ENCODE measurements at places on chromosomes 6 and 20.

DNA sequence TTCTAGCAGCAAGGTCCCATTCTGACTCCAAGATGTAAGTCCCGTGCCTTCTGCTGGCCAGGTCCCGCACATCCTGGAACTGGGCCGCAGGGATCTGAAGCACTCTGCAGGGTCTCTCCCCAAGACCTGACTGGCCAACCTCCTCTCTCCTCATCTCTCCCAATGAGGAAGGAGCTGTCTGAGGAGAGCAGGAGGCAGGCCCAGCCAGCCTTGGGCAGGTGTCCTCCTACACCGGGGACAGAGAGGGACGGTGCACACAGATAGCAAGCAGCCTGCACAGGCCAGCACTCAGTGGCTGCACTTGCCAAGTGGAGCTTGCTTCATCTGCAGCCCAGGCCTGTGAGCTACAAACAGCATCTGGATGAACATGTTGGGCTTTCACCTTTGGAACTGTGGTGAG lies 76.8 kb upstream of the CD93 start:
- DNase-seq: no peak

- DNase-seq: no peak
Observed at GRCh38 chr6:139939189-139939979, 564.9 kb upstream of the CITED2 start.

GRCh38 chr6:14276667-14277404 lies 159.3 kb downstream of the CD83 start:
- DNase-seq: no peak

- no peak for DNase-seq
Observed at GRCh38 chr6:79648328-79648727, 17.2 kb downstream of the SH3BGRL2 start.

- DNase-seq: peak; percentile 81
Observed at GRCh38 chr20:57223648-57224489, 42.6 kb downstream of the BMP7 start.

- DNase-seq: no peak
Observed at GRCh38 chr20:48527771-48528170, 300.0 kb downstream of the PREX1 start.

DNA sequence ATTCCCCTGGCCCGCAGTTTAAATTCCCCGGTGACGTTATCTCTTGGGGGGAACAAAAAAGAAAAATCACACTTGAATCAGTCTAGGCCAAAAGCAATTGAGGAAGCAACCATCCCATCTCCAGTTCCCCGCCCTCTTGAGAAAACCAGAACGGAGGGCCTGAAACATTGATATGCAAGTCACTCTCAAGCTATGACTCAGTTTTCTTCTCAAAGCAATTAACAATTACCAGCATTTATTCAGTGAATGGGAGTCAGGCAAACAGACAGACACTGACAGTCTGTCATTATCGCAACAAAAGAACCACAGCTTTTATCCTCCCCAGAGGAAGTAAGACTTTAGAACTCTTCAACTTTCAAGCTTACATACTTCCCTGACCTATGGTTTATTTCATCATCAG lies 100.9 kb downstream of the OPRM1 start:
- DNase-seq: no peak

DNA sequence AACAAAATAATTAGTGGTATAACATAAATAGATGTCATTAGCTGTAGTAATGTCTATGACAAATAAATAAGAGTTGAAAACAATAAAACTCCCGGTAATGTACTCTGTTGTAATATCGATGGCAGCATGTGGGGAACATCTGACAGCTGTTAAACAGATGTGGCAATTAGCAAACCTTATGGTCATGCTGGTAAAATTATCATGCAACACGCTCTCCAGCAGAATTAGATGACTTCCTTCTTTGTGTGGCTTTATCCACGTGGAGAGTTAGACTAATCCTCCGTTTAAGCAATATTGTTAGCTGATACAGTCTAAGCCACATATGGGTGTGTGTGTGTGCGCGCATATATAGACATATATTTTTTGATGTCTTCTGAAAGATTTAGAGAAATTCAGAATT lies 77.7 kb upstream of the ZFP64 start:
- peak; percentile 86 for DNase-seq

GRCh38 chr6:108656836-108657235 lies 96.1 kb downstream of the FOXO3 start:
- DNase-seq: no peak

DNA sequence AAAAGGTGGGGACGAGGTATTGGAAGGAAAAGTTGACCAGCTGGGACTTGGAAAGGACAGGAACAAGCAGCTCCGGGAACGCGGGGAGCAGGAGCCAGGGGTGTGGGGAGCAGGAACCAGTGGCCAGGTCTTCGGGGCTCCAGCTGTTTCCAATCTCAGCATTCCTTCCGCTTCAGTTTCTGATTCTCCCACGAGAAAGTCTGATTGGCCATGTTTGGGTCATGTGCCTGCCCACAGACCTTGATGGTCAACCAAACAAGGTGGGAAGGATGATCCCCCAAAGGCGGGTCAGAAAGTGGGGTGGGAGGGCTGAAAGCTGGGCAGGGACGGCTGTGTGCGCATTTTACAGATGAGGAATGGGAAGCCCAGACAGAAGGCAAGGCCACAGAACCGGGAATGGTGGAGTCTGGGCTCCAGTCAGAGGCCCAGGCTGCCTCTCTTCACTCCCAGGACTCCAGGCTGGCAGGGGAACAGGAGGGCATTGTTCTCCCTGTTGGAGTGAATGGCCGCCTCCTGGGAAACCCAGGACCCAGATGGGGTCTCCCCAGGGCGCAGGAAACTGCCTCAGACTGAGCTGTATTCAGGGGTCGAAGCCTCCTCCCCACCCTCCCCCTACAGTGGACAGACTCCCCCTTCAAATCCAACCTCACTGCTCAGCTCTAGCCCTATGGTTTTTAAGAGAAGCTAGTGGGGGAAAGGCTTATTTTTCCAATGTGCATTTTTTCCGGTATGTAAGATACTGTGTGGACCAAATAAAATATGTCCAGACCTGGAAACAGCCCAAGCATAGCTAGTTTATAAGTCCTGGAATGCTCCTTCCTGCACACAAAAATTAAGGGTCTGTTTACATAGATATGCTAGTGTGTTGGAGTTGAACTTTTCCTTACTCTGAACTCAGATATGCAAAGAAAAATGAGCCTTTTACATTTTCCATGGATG lies 12.2 kb upstream of the PTGIS start:
- peak; percentile 82 for DNase-seq

DNA sequence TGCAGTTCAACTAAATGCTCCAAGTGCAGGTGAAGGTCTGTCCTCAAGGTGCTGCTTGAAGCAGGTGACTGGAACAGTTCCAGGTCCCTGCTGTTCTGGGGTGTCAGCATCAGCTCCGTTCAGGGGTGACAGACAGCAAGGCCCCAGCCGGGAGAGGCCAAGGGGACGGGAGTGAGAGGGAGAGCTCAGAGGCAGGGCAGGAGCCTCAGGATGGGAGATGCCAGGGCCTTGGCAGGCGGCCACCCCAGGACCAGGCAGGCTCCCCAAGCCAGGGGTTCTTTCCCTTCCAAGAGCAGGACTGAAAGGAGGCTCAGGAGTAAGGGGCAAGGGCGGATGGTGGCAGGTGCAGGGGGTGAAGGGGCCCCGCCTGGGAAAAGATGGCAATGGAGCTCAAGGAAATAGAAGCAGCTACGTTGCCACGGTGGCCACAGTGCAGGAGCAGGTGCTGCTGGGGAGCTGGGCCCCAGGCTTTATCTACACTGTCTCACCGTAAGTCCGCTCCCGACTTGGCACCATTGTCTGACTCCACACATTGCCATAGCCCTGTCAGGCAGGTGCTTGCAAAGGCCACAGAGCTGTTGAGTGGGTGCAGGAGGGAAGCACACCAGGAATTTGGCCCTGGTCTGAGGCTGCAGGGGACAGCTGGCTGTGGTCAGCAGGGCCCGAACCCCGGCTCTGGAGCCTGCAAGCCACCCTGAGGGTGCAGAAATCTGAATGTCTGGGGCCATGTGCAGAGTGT lies 43.1 kb downstream of the ERMARD start:
- no peak for DNase-seq

DNA sequence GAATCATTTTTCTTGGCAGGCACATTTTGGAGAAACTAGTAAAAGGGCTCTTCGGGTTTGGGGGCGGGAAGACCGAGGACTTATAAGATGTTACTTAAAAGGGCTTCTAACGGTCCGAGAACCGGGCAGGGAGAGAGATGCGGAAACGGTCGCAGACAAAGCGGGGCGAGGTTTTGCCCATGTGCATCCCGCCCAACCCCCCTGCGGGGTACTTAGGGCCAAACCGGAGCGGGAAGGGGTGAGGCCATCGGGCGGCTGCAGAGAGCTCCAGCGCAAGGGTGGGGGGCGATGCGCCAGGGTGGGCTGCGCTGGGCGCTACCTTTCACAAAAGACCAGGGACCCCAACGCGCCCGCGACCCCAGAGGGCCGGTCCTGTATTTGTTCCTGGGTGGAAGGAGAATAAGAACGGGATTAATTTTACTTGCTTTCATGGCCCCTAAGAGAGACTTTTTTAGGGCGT lies 616 bp downstream of the TUBB start:
- peak; percentile 83 for DNase-seq

DNA sequence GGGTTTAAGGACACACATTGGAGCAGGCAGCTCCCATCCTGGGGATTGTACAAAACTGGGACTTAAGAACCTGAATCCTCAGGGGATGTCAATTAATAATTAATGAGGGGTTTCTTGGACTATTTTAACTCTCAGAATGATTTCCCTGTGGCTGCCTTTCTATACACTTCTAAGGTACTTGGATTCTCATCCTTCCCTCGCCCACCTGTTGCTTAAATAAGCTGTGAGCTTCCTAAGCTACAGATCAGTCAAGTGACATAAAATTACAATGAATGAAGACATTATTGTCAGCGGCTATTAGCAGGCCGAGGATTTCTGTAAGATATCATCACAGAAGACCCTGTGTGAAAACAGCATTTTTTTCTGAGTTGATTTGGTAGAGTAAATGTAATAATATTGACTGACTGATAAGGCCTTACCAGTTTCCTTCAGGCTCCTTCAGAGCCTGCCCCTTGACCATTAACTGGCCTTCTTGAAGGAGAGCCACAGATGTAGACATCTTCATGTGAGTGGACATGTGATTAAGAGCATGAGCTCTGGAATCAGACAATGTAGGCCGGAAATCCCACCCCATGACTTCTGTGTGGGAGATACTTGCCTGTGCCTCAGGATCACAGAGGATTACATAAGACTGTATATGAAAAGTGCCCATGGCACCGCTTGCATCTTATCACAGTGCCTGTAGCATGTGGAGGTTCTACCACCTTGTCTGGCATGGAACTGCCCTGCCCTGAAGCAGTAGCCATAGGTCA lies 101.7 kb downstream of the TULP4 start:
- no peak for DNase-seq

DNA sequence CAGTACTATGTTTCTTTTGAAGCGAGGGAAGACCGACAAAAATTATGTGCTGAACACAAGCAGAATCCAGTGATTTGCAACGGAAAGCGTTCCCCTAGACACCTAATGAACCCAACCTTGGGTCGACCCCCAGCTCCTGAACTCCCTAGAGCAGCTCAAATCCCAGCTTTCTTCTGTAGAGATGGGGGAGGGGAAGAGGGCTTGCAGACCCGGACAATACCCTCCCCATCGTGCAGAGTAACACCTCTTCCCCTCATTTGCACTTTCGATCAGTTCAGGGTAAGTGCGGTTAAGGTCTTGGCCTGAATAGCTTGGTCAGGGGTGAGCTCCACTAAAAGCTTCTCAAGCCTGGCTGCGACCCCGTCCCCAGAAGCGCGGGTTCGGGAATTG lies 404 bp downstream of the CEP162 start:
- DNase-seq: no peak

DNA sequence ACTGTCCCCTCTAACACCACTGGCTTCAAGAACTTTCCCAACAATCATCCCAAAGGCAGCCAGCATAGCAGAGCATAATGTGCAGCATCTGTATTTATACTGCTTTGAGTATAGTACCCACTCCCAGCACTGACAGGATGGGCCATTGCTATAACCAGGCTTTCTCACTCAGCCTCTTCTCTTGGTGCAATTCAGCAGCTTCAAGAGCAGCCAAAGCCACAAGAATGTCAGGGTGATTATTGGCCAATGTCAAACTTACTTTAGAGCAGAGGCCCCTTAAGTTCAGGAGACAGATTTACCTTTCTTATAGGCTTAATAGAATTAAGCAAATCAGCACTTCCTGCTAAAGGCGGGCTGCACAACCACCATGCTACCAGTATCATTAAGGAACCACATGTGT lies 232.4 kb upstream of the RSPO3 start:
- DNase-seq: no peak

- peak; percentile 82 for DNase-seq
Observed at GRCh38 chr6:32177183-32177787, 920 bp upstream of the RNF5 start.

DNA sequence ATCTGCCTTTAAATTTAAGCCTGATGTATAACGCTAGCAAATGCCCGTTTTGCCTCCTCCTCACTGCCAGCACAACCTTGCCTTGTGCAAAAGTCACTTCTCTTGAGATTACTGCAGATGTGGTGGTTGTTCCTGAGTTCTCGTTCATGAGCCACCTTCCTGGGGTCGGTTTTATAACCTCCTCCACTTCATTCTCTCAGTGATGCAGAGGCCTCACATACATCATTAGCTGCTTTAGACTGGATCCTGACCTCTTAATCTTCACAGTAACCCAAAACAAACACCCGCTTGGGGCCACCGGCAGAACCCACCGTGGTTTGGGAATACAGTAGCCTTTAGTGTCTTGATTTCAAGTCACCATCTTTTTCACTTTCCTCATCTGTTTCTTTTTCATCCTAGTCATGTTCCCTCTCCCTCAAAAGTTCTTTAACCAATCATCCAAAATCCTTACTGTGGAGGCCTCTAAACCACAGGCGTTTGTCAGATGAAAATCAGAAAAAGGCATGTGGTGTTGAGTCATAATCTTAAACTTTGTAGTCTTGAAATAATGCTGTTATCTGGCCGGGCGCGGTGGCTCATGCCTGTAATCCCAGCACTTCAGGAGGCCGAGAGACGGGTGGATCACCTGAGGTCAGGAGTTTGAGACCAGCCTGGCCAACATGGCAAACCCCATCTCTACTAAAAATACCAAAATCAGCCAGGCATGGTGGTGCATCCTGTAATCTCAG lies 430.3 kb upstream of the SOX4 start:
- no peak for DNase-seq

GRCh38 chr6:67887747-67888545 lies 747.1 kb upstream of the ADGRB3 start:
- DNase-seq: no peak

DNA sequence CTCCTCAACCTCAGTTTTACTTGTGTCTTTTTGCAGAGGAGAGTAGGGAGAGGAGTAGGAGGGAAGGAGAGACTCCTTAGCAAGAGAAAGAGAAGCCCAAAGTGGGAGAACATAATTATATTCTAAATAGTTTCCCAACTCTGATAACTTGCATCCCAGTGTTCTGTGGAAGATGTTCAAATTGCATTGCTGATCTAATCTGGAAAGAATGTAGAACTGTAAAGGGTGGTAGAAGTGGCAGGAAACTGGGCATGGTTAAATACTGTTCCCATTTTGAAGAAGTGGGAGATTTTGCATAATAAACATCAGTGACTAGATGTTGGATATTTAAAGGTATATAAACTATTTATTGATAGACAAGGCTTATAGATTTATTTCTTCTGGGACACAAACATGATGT lies 42.6 kb upstream of the HMGN3 start:
- DNase-seq: no peak

Measured in tongue (tissue), 3 donors.